ENCODE measurements at places on chromosomes 1 and 21.

DNA sequence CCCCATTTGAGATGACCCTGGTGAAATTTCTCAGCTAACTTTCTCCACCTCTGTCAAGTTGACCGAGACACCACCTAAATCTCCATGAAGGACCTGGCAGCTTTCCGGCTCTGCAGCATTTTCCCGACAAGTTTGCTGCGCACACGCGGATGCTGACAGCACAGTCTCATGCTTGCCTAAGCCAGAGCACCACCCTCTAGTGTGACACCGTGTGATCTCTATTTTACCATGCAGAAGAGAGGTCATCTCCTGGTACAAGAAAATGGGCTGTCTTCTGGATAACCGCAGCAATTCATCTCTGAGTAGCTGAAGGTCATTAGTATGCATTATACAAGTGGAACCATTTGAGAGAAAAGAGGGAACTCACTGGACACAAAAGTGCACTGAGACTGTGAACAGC is 38.9 kb upstream of the H6PD start:
- DNase-seq, result no peak

DNA sequence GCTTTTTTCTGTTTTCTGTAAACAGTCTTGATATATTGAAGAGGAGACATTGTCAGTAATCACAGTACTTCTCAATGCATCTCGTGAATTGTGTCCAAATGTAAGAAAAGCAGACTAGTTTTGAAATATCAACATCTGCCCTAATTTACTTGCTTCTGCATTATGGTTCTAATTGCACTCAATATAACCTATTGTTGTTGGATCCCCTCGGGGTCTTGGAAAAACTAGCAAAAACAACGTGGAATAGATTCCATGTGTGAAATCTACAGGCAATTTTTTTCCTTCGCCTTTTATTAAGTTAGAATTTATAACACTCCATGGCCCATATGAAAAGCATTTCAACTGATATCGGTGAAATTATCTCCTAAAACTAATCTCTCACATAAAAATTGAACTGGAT is 236.5 kb downstream of the TTLL7 start:
- DNase-seq, result no peak

DNA sequence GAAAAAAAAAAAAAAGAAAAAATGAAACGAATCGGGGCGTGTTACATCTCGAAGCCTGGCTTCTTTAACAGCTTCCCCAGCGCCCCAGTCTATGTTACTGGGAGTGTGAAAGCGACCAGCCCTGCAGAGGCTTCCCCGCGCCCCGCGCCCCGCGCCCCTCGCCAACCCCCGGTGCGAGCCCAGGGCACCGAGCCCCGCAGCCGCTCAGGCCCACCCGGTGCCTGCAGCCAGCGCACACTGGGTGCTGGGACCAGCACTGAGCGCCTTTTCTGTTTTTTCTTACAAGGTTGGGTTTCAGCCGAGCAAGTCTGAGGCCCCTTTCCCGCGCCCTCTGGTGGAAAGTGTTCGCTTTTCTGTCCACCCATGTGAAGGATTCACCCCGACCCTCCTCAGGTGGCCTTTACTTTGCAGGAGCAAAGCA is 42.1 kb upstream of the ZNF496 start:
- peak; percentile 4 for DNase-seq

- no peak for DNase-seq
Measured at GRCh38 chr1:196295766-196296165, 312.5 kb downstream of the KCNT2 start.

DNA sequence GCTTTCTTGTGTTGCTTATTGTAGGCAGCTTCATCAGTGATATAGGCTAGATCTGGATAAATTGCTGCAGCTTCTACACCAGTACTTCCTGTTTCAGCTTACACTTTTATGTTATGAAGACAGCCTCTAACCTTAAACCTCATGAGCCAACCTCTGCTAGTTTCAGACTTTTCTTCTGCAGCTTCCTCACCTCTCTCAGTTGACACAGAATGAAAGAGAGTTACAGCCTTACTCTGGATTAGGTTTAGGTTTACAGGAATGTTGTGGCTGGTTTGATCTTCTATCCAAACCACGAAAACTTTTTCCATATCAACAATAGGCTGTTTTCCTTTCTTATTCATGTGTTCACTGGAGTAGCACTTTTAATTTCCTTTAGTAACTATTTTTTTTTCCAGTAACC is 76.9 kb upstream of the RNPC3 start:
- no peak for DNase-seq
